ENCODE measurements at places on chromosomes 1 and 21. TPM values are rescaled to one million over a fixed set of nuclear protein-coding genes. Genes with fewer than 3 reads are reported as not detected.

MXRA8 gene
- 0.92 TPM for total RNA-seq

- DNase-seq, result no peak
These were observed 396.3 kb upstream of the NEGR1 start for GRCh38 chr1:72678683-72679082.

- DNase-seq, result no peak
These were observed 1994.3 kb downstream of the MRPL39 start for GRCh38 chr21:23613014-23613413.

GRCh38 chr1:219529116-219529515, 83.8 kb downstream of the ZC3H11B start:
- DNase-seq, result no peak

- DNase-seq, result no peak
These were observed 87.5 kb downstream of the FGGY start for GRCh38 chr1:59384443-59384842.

DNA sequence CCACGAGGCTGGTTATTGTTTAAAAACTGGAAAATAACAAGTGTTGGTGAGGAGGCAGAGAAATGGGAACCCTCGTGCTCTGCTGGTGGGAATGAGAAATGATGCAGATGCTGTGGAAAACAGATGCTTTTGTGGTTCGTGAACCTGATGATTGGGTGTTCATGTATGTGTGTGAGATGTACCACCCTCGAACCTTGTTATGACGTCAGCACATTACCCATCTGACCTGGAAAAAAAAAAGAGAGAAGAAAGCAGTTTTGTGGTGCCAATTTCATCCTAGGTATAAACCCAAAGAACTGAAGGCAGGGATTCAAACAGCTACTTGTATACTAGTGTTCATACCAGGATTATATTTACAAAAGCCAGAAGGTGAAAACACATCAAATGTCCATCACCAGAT, 6.4 kb upstream of the CFAP107 start:
- DNase-seq, result no peak

GRCh38 chr1:94792473-94793295, 27.5 kb upstream of the SLC44A3 start:
- DNase-seq, result no peak

GRCh38 chr1:167304165-167304564, 83.5 kb downstream of the POU2F1 start:
- DNase-seq, result no peak

PRKAA2 gene
- not detected for total RNA-seq

GRCh38 chr1:55541296-55541695, 326.1 kb upstream of the USP24 start:
- DNase-seq, result no peak

- peak; percentile 91 for DNase-seq
These were observed 21.9 kb upstream of the PIK3CD start for GRCh38 chr1:9629445-9630201.

SHISAL2A gene
- total RNA-seq, result 14.6 TPM

GRCh38 chr21:16419188-16419921, 689.6 kb downstream of the USP25 start:
- no peak for DNase-seq

REG4 gene
- 9.7 TPM for total RNA-seq

GRCh38 chr1:205668951-205669340, 11.4 kb downstream of the SLC45A3 start:
- no peak for DNase-seq

ATP1A2 gene
- total RNA-seq, result not detected

GRCh38 chr1:177206831-177207355, 36.1 kb downstream of the BRINP2 start:
- DNase-seq, result no peak

DNA sequence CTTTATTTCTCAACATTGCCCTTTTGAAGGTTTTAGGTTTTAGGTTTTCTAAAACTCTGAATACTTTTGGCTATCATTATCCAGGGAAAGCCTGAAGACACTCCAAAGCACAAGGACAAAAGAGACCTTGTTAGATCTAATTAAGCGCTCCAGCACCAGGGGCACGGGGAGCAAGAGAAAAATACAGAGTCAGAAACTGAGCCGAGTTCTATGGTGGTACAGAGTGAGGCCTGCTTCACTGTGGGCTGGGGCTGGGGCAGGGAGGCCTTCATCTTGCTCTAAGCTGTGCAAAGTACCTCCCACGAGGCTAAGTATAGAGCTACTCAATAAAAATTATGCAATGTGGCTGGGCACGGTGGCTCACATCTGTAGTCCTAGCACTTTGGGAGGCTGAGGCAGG, 19.7 kb upstream of the RAB4A start:
- no peak for DNase-seq

DNA sequence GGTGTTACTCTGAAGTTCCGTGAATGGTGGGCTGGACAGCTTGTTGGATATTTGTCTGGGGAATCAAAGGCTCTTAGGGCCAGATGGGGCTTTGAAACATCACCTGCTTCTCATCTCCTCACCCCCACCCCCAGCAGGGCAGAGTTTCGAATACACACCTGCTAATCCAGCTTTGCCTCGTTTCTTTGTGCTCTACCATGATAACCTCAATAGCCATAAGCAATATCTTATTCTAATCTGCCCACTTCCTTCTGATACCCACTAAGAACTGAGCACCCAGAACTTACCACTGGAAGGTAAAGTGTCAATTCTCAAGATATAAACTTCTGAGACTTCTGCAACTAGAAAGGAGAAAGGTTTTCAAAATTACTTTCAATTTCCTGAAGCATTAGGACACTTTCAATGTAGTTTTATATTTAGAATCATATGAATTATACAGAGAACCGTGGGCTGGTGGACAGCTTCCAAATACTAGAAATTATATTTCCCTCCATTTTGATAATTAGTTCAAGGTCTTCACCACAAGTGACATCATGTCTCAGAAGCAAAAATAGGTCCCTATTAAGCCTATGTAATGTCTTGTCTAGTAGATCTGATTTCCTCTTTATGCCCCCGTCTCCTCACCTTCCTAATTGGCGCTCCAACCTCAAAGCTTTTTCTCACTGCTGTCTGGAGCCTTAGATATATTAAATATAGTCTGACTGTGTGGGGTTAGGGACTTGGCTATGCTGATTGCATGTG, 64.4 kb upstream of the NEK2 start:
- DNase-seq, result peak; percentile 39

SLAMF9 gene
- total RNA-seq, result not detected

GRCh38 chr1:154840269-154841176, 29.6 kb downstream of the KCNN3 start:
- no peak for DNase-seq

GRCh38 chr1:37954316-37954971, 7.6 kb upstream of the INPP5B start:
- DNase-seq, result no peak

- DNase-seq, result no peak
These were observed 85.2 kb upstream of the ZP4 start for GRCh38 chr1:237975903-237976302.

DNA sequence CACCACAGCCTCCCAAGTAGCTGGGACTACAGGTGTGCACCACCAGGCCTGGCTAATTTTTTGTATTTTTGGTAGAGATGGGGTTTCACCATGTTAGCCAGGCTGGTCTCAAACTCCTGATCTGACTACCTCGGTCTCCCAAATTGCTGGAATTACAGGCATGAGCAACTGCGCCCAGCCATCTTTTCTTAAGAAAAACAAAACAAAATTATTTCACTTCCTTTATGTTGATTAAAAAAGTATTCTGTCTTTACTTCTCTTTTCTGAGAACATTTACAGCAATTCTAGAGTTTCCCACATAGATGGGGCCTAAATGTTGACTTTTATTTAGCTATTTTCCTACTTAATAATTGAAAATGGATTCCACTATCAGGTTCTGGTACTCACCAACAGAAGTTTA, 17.3 kb upstream of the TMEM183A start:
- no peak for DNase-seq

- DNase-seq, result no peak
These were observed 8.8 kb upstream of the ADAR start for GRCh38 chr1:154616659-154617345.

CELSR2 gene
- total RNA-seq, result 2.7 TPM

ACTL8 gene
- not detected for total RNA-seq

MIA3 gene
- total RNA-seq, result 44.1 TPM

DNA sequence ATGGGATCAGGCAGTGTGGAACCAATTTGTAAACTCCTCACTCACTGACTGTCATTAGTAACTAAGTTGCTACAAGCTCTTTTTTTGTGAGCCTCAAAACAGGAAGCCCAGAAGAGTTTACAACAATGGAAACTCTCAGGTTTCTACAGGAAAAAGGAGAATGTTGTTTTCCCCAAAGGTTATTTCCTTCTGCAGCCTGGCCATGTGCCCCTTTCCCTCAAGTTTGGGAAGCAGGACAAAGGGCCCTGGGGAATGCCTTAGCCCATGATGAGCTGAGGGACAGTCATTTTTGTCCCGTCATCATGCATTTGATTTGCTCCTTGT, 395.9 kb downstream of the KIF26B start:
- no peak for DNase-seq

SELENOF gene
- 131 TPM for total RNA-seq

- no peak for DNase-seq
These were observed 30.4 kb upstream of the CR2 start for GRCh38 chr1:207423560-207424292.

GRCh38 chr1:14999441-14999840, 154.1 kb upstream of the TMEM51 start:
- no peak for DNase-seq

TUFT1 gene
- total RNA-seq, result 1.0 TPM

DNA sequence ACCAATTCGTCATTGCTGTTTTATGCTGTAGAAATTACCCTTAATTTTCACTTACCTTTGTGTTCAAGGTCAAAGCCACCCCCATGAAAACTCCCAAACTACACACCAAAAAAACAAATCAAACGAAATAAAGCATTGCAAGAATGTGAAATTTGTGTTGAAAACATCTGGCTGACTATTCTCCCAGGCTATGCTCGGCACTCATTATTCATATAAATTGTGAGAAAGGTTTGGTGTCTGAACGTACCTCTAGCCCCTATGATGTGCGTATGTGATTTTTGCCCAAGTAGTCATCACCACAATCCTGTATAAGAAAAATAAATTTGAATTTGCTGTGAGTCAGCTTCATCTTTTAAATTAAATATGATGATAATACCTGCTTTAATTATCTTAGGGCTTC, 34.9 kb downstream of the ADAMTS1 start:
- DNase-seq, result no peak

FLVCR1 gene
- total RNA-seq, result 12.2 TPM

DNA sequence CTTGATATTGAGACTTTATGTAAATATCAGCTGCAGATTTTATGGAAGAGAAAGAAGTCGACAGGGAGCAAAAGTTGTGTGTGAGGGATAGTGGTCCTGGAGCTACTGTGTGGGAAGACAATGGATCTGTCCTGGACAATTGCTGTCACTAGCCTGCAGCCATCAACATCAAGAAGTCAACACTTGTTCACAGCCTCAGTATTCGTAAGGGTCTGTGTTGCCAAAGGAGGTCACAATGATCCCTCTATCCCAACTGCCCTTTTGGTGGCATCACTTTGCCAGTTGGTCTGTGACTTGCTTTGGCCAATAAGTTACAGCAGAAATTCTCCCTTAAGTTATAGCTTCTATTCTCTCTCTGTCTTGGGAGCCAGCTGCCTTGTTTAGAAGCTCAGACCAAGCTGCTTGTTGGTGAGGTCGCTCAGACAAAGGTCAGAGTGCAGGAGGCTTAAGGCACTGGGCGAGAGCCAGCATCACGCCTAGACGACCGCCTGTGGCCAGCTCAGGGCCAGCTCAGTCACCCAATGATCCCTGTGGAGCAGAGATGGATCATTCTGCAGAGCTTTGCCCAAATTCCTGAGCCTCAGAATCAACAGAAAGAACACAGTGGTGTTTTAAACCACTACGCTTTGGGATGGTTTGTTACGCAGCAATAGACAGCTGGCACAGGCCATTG, 134.9 kb downstream of the RHOU start:
- DNase-seq, result no peak

DNA sequence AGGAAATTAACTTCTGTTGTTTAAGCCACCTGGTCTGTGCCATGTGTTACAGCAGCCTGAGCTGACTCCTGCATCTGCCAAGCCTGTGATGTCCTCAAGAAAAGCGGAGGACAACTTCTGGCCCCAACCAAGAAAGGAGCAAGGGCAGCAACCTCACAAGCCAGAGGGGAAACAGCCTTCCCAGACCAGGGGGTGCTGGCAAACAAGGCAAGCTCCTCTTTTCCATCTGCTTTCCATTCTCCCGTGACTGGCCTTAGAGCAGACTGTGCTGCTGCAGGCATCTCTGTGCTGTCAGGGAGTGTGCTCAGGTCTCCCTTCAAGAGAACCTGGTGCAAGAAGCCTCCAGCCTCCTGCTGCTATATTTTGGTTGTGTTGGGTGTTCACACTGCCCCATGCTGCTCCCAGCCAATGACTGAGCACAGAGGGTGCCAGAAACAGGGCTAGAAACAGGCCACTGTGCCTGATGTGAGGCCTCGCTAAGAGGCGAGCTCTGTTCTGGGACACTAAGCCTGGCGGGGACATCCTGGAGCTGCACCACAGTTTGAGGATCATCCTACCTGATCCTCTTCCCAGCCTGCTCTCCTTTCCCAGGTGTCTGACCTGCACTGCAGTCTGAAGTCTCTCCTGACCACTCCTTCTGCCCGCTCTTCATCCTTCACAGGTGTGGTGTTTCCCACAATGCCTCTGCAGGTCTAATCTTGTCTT, 27.5 kb upstream of the SLAMF9 start:
- DNase-seq, result no peak

DNA sequence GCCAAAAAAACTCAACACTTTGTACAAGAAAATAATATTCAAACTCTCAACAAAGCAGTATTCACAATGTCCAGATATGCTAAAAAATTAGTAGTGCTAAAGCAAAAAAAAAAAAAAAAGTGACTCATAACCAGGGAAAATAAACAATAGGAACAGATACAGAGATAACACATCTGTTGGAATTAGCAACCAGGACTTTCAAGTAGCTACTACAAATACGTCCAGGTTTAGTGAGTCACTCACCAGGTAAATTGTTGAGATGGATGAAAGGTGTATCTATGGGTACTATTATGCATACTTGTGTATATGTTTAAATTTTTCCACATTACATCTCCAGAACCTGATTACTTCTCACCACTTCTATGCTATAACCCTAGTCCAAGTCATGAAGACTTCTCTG, 144.8 kb upstream of the SLC35F3 start:
- DNase-seq, result no peak
